ENCODE measurements at places on chromosomes 2 and 18.

- DNase-seq = no peak
These were observed 22.7 kb downstream of the CYB5A start for GRCh38 chr18:74268933-74269620.

- no peak for DNase-seq
These were observed 20.9 kb upstream of the RAB11FIP5 start for GRCh38 chr2:73133566-73134197.

GRCh38 chr2:239181074-239181902, 219.5 kb downstream of the HDAC4 start:
- DNase-seq = no peak

GRCh38 chr2:64273524-64274398, 129.5 kb upstream of the PELI1 start:
- DNase-seq = no peak

- no peak for DNase-seq
These were observed 845 bp upstream of the MYCN start for GRCh38 chr2:15939556-15939853.

DNA sequence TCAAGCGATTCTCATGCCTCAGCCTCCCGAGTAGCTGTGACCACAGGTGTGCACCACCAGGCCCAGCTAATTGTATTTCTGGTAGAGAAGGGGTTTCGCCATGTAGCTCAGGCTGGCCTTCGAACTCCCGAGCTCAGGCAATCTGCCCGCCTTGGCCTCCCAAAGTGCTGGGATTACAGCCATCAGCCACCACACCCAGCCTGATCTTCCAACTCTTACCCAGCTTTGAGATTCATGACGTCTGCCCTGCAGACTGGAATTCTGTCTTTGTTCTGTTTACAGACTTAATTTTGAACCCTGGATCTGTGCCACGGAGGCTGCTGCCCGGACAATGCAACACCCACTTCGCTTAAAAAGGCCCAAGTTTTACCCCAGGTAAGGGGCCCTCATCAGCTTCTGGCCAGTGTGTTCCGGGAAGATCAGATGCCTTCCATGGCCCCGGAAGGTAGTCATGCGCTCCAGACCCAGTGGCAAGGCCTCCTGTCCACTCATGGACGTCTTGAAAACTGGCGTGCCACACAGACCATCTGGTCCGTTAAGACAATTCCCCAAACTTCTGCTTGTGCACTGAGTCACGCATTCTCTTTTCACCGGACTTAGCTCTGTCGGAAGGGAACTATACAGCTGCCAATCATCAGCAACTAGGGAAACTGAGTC, 5.5 kb downstream of the PXDN start:
- no peak for DNase-seq
